ENCODE measurements at places on chromosomes 13 and 19.
A peak's percentile ranks its signal among the peaks of the same experiment; 100 is the strongest.

GRCh38 chr19:37594982-37595382 is 306 bp downstream of the ZNF540 start:
- DNase-seq = no peak

GRCh38 chr13:114127473-114128347 is 4.7 kb downstream of the RASA3 start:
- no peak for DNase-seq

DNA sequence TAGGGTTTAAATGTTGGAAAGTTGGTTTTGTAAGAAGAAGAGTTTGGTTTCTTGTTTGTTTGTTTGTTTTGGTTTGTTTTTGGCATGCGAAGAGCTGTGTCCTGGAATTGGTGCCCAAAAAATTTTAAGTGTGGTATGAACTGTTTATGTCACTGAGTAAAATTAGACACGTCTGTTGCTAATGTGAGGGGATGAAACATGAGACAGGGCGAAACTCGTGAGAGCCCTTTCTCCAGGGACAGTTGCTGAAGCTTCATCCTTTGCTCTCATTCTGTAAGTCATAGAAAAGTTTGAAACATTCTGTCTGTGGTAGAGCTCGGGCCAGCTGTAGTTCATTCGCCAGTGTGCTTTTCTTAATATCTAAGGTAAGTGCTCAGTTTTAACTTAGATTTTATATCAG is at the start of gene SGCG:
TSS of gene SGCG (plus strand) at position 269 of the 400 bp plus-strand sequence. CDS start 22,716 bp downstream, outside the sequence.
- DNase-seq = no peak

- DNase-seq = no peak
Observed at GRCh38 chr19:4367781-4368127, 24.4 kb downstream of the MPND start.

- DNase-seq = peak; percentile 76
Observed at GRCh38 chr19:1860042-1860775, 3.2 kb downstream of the KLF16 start.

DNA sequence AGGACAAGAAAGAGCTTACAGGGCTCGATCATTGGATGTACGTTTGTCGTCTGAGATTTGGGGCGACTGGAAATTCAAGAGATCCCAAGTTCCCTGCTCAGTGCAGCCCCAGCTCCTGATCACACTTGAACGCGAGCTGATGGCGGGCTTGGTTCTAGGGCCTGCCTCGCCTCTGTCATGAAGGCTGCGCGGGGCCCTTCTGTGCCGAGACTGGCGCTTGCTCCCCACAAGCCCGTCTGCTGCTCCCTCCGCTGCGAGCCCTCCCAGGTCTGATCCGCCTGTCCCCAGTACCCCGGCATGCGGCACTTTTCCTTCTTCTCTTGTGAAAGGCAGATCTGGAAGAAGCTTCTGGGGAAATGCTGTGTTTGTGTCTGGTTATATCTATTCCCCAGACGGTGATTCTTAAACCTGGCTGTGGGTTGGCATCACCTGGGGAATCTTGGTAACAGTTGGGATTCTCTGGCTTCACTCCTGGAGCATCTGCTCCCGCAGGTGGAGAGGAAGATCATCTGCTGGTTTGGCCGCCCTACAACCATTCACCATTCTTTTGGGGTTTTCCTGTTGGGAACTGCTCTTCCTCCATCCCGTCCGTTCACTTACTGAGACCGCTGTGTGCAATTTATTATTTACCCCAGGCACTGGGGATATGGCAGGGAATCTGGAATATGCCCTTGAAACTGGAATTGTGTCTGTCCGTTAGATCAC is 43.6 kb downstream of the SIPA1L3 start:
- DNase-seq = no peak

- DNase-seq = no peak
Observed at GRCh38 chr13:113472355-113473025, 18.0 kb downstream of the DCUN1D2 start.

GRCh38 chr13:36752673-36753072 is 66.3 kb upstream of the RFXAP start:
- DNase-seq = peak; percentile 60

DNA sequence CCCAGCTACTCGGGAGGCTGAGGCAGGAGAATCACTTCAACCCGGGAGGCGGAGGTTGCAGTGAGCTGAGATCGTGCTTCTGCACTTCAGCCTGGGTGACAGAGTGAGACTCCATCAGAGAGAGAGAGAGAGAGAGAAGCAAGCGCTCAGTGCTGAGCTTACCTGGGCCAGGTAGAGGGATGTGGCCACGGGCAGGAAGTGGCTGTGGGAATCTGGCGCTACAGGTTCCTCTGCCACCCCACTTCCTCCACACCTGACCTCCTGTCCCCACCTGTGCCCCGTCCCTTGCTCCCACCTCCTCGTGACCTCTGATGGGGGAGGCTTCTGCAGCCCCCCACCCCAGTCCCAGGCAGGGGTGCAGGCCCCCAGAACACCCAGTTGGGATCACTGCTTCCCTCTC is 1.0 kb upstream of the NCCRP1 start:
- DNase-seq = no peak

DNA sequence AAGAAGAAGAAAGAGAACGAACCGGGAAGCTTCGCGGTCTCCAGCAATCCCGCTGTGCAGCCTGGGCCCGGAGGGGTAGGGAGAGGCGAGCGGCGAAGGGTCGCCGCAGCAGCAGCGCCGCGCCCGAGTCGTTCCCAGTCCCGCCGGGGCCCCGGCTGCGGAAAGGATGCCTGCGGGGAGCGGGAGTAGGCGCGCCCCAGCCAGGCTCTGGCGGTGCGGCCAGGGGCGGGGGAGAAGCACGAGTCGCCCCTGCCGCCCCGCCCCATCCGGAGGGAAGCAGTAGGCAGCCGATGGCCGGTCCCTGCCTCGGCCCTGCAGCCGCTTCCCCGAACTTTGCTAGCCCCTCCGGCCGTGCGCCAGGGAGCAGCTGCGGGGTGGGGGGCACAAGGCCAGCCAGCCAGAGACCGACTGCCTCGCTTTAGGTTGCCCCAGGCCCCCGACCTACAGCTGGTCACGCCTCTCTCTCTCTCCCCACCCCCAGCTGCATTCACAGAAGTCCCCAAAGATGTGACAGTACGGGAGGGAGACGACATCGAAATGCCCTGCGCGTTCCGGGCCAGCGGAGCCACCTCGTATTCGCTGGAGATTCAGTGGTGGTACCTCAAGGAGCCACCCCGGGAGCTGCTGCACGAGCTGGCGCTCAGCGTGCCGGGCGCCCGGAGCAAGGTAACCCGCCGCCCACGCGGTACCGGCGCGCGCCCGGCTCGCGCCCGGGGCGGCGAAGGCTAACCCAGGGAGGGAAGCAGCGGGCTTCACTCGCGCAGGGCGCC is 1.1 kb downstream of the VSTM2B start:
- no peak for DNase-seq

- peak; percentile 21 for DNase-seq
Observed at GRCh38 chr13:107743100-107743499, 472.2 kb downstream of the LIG4 start.

GRCh38 chr13:113582841-113583631 is 1.5 kb upstream of the TFDP1 start:
- DNase-seq = no peak

DNA sequence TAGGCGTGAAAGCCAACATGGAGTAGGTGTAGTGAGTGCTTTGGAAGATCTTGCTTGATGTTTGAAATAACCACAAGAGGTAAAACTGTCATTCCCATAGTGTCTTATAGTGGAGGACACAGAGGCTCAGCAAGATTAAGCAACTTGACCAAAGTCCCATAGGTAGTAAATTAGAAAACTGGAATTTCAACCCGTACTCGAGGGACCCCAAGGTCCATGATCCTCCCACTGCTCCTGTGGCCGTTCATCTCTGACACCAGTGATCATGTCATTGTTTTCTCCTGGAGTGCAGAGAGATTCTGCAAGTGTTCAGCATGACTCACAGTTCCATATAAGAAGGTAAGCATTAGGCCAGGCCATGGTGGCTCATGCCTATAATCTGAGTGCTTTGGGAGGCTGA is 126.9 kb downstream of the FGF9 start:
- no peak for DNase-seq

DNA sequence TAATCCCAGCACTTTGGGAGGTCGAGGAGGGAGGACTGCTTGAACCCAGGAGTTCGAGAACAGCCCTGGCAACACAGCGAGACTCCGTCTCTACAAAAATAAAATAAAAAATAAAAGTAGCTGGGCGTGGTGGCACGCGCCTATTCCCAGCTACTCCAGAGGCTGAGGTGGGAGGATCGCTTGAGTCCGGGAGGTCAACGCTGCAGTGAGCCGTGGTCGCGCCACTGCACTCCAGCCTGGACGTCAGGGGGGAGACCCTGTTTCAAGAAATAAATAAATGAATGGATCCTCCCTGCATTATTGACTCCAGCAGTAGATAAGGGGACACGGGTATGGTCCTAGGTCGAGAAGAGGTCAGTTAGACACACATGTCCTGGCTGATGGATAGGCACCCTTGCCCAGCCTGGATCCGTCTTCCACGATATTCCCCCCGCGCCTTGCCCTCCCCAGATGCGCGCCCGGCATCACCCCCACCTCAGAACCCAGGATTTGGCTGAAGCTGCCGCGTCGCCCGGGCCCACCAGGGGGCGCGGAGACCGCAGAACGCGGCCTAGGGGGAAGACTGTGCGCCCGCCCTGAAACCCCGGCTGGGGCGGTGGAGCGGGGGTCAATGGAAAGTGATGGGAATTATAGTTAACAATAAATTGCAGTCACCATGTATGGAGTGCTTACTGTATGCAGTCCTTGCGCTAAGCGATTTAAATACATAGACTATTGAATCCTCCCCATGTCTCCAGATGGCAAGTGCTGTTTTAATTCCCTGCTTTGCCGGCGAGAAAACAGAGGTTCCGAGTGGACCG is 2.1 kb upstream of the HOOK2 start:
- peak; percentile 81 for DNase-seq

DNA sequence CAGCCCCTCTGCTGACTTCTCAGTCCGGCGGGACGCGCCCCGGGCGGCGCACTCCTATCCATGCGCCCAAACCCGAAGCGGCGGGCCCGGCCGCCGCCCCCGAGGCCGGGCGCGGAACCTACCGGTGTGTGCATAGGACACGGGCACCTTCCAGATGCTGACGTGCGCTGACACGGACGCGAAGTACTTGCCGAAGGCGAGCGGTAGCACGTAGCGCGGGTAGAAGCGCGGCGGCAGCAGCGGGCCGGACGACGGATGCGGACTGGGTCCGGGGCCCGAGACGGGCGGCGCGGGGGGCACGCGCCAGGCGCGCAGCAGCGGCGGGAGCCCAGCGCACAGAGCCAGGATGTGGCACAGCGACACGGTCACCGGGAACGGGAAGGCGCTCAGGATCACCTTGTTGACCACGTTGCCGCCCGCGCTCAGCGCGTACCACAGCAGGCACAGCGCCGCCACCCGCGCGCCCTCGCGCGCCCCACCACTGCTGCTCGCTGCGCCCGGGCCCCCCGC is 338 bp downstream of the SLC35E1 start:
- DNase-seq = peak; percentile 39

GRCh38 chr13:48739386-48739964 is 85.7 kb downstream of the CYSLTR2 start:
- DNase-seq = peak; percentile 52

DNA sequence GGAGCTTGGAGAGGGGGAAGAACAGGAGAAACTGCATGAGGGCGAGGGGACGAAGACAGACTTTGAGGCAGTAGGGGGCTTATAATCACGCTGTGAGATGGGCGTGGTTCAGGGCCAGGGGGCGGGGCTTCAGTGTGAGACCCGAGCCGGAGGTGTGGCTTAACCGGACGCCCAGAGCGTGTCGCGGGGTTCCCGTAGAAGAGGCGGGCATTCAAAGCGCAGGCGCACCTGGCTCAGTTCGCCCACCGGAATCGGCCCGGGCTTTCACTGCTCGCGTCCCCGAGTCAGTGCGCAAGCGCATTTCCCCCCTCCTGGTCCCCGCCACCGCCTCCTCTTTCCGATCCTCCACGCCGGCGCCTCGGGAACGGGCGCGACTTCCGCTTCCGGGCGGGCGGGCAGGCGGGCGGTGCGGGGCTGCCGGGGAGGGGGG is 225 bp upstream of the ZNF865 start:
- peak; percentile 97 for DNase-seq

- no peak for DNase-seq
Observed at GRCh38 chr13:99371956-99372355, 64.8 kb upstream of the GPR183 start.

GRCh38 chr19:18611327-18612050 is 1.2 kb upstream of the TMEM59L start:
- no peak for DNase-seq

DNA sequence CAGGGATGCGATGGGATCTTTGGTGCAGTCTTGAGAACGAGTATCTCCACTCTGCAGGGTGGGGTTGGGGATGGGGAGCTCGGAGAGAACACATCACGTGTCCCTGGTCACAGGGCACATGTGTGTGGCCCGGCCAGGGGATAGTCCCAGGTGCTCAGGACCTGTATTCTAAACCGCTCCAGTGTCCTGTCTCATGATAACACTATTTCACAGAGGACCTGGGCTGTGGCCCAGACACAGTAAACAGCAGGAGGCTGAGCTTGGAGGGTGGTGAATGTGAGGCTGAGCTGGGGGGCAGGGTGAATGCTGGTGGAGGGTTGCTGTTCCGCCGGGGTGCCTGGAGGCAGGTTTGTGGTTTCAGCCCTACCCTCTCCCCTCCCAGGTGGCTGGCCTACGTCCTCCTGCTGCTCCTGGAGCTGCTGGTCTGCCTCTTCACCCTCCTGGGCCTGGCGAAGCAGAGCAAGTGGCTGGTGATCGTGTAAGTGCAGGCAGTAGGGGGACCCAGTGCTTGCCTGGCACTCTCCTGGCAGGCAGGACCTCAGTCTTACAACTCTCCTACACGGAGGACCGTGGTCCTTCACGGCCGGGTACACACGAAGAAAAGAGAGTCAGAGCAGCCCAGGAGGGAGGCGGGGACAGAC is 11.1 kb downstream of the TTYH1 start:
- DNase-seq = no peak

DNA sequence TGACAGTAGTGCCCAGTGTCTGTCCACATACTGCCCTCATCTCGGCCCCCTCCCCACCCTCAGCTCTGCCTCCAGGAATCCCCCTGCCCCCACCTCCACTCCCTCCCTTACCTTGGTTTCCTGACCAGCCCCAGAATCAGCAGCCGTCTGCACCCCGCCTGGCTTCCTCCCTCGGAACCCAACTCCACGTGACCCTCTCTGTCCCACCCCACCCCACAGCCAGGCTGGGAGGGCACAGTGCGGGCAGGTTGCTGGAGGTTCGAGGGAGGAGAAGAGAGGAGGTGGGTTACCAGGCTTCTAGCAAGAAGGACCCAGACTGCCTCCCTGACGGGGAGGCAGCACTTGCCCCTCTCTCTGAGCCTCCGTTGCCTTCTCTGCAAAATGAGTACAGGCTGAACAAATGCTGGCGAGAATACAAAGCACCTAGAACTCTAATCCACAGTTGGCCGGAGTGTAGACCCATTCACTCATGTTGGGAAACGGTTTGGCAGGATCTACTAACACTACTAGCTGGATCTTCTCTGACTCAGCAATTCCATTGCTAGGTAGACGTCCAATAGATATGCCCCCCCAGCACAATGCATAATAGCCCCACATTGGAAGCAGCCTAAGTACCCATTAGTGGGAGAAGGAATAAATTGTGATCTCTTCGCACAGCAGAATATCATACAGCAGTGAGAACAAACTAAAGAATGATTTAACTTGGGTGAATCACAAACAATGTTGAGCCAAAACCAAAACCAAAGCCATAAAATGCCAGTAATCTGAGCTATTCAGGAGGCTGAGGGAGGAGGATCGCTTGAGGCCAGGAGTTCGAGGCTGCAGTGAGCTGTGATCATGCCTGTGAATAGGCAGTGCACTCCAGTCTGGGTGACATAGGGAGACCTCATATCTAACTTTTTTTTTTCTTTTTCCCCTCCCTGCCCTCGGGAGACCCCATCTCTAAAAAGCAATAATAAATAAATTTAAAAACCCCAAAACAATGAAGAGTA is at the start of gene RASAL3:
TSS of gene RASAL3 (minus strand) at position 151 of the 992 bp plus-strand sequence. CDS start 186 bp downstream, outside the sequence.
- DNase-seq = no peak
